Activated T-cell treated with anti-CD3 and anti-CD28 coated beads, Interleukin-2, amount 50 U/mL, for 72 hours (primary cell): ENCODE measurements at places on chromosomes 12 and 14. TPM values are rescaled to one million over a fixed set of nuclear protein-coding genes. Genes with fewer than 3 reads are reported as not detected.
A peak's percentile ranks its signal among the peaks of the same experiment; 100 is the strongest.

DNA sequence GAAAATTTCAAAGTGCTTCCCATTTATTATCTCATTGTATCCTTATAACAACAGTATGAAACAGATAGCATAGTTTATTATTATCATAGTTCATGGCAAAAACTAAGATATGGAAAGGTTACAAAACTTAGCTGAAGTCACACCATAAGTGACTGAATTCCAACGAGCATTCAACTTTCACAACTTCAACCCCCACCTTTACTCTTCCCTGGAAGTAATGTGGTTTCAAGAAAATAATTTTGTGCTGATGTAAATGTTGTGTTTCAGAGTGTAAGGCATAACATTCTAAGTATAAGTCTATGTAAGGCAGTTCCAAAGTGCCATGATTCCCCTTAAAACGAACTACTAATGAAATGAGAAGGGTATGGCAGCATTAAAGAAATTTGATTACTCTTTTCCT lies 454.5 kb downstream of the BCAT1 start:
- H3K27ac ChIP-seq: no peak overlapping the region
- H3K4me3 ChIP-seq: no peak overlapping the region
- H3K27me3 ChIP-seq: no peaks in the 10 kb centered on the region

GRCh38 chr12:115394496-115395220 lies 710.7 kb upstream of the TBX3 start:
- H3K27ac ChIP-seq: no peak overlapping the region
- peaks cover 4% of the 10 kb centered on the region for H3K36me3 ChIP-seq
- no peak overlapping the region for H3K4me3 ChIP-seq
- DNase-seq: no peak
- no peaks in the 10 kb centered on the region for H3K27me3 ChIP-seq

DNA sequence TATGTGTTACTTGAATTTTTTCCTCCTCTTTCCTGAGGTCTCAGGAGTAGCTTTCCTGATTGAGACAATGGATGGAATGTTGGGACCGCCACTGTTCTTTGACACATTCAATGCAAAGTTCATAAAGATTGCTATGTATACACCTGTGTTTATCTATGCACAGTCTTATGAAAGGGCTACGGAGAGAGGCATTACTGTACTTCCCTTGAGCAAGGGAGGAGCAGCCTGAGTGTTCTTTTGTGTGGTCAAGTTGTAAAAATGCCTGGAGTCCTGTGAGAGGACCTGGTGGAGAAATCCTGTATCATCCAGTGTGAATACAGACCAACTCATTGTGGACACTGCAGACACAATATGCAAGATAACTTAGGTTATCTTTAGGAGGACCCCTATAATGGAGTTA lies 1.2 kb downstream of the SRGAP1 start:
- no peak for DNase-seq
- peaks cover 36% of the 10 kb centered on the region for H3K27me3 ChIP-seq
- no peak overlapping the region for H3K27ac ChIP-seq
- H3K4me3 ChIP-seq: no peak overlapping the region
- H3K4me1 ChIP-seq: peaks cover 8% of the 10 kb centered on the region

DNA sequence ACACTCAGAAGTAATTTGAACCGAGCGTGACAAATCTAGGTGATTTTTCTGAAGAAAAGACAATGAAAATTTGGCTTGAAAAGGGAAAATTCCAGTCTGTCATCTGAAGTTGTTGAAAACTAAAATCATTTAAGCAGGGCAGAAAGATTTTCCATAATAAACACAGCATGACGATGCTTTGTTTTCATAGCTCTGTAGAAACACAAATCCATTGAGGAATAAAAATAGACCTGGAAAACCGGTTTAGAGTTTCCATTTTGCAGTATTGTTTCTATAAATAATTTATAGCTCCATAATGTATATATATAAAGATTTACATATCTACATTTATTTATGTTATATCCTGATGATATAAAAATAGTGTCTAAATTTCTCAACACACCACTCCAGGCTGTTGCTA lies 1918.5 kb upstream of the FLRT2 start:
- H3K36me3 ChIP-seq: no peaks in the 10 kb centered on the region
- no peaks in the 10 kb centered on the region for H3K4me1 ChIP-seq
- H3K27me3 ChIP-seq: no peaks in the 10 kb centered on the region
- no peak overlapping the region for H3K27ac ChIP-seq
- no peak for DNase-seq

- no peaks in the 10 kb centered on the region for H3K36me3 ChIP-seq
- DNase-seq: no peak
- H3K27ac ChIP-seq: no peak overlapping the region
These were observed 188.1 kb downstream of the SNAPC1 start for GRCh38 chr14:61950340-61950739.

- H3K4me3 ChIP-seq: no peak overlapping the region
- no peak for DNase-seq
These were observed 308.1 kb upstream of the FLRT2 start for GRCh38 chr14:85221832-85222231.

GRCh38 chr12:83097643-83098342 lies 411.1 kb downstream of the TMTC2 start:
- H3K4me3 ChIP-seq: no peak overlapping the region
- H3K27ac ChIP-seq: no peak overlapping the region
- no peaks in the 10 kb centered on the region for H3K27me3 ChIP-seq
- H3K36me3 ChIP-seq: no peaks in the 10 kb centered on the region

DNA sequence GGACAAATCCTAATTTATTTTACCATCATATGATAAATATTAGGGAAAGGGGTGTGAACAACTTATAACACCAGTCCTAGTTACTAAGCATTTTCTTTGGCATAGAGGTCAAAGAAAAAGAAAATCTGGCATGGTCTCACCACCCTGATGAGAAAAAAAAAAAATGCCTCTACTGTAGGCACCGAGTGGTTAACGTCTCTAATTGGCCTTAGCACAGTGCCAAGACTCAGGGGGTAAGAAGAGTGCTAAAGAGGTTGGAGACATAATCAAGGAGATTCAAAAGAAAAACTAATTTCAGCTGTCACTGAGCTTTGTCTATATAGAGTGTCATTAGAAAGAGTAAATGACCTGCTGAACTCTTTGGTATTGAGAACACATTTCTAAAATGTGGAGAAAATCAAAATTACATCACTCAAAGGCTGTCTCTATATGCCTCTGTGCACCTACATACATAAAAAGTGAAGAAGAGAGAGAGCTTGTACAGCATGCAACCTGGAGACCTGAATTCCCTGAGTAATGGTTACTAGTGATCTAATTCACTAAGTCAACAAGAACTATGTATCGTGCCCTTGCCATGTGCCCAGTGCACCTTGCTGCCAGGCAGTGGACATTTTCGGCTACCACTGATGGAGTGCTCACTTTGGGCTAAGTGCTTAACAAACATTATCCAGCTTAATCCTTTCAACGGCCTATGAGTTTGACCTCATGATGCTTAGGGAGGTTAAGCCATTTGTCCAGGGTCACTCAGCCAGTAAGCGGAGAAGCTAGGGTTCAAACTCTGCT lies 113.8 kb upstream of the G2E3 start:
- H3K27me3 ChIP-seq: peaks cover 15% of the 10 kb centered on the region
- no peak for DNase-seq
- H3K27ac ChIP-seq: no peak overlapping the region
- H3K36me3 ChIP-seq: no peaks in the 10 kb centered on the region
- H3K4me1 ChIP-seq: no peaks in the 10 kb centered on the region

DNA sequence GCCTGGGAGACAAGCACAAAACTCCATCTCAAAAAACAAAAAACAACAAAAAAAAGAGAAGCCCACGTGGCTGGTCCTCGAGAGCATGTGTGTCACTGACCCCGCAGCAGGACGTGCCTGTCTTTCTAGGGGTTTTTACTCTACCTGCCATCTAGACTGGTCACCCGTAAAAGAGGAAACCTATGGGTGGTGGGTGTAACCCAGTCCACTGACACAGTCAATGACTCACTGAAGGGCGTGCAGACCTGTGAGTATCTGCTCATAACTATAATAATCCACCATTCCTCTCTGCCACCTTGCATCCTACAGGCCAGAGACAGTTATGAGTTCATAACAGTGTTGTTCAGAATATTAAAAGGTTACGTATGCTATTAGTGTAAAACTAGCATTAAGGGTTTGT lies 4.6 kb downstream of the GOLGA3 start:
- peaks cover 42% of the 10 kb centered on the region for H3K4me1 ChIP-seq
- H3K36me3 ChIP-seq: peaks cover 8% of the 10 kb centered on the region
- no peaks in the 10 kb centered on the region for H3K27me3 ChIP-seq
- peak overlapping the region; percentile 50 for H3K27ac ChIP-seq
- H3K4me3 ChIP-seq: no peak overlapping the region
- DNase-seq: no peak

- H3K27me3 ChIP-seq: no peaks in the 10 kb centered on the region
- no peak for DNase-seq
- no peaks in the 10 kb centered on the region for H3K4me1 ChIP-seq
- H3K4me3 ChIP-seq: no peak overlapping the region
- H3K36me3 ChIP-seq: no peaks in the 10 kb centered on the region
- H3K27ac ChIP-seq: no peak overlapping the region
These were observed 156.8 kb downstream of the PDE3A start for GRCh38 chr12:20525064-20525610.

GRCh38 chr14:102394717-102395375 lies 32.1 kb downstream of the TECPR2 start:
- peaks cover 16% of the 10 kb centered on the region for H3K4me1 ChIP-seq
- peak overlapping the region; percentile 70 for H3K4me3 ChIP-seq
- DNase-seq: no peak
- peaks cover 8% of the 10 kb centered on the region for H3K36me3 ChIP-seq
- no peaks in the 10 kb centered on the region for H3K27me3 ChIP-seq

GRCh38 chr12:59389968-59390576 lies 205.8 kb upstream of the SLC16A7 start:
- no peak for DNase-seq
- H3K36me3 ChIP-seq: no peaks in the 10 kb centered on the region

GRCh38 chr12:99389751-99390150 lies 257.8 kb upstream of the GARIN6 start:
- DNase-seq: no peak
- H3K27me3 ChIP-seq: no peaks in the 10 kb centered on the region
- H3K4me3 ChIP-seq: no peak overlapping the region
- no peaks in the 10 kb centered on the region for H3K4me1 ChIP-seq

GRCh38 chr14:100070310-100070709 lies 5.1 kb downstream of the EVL start:
- H3K36me3 ChIP-seq: peaks cover 12% of the 10 kb centered on the region
- H3K27ac ChIP-seq: peak overlapping the region; percentile 93
- H3K4me3 ChIP-seq: peak overlapping the region; percentile 90
- no peak for DNase-seq

DNA sequence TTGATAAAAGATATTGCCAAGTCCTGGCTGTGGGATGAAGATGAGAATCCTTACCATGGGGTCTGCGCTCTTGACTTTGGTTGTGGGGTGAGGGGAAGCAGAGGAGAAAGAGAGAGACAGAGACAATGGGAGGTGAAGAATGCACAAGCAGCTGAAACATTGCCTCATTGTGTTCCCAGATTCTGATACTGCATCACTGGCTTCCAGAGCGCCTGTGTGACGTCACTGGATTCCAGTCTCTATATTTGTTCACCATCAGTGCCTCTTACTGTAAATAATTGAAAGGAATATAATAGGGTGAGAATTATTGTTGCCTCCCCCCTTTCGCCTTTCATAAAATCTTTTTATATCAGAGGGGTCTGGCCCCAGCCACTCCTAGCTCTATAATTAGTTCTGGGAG lies 188.9 kb upstream of the NTF3 start:
- no peaks in the 10 kb centered on the region for H3K4me1 ChIP-seq
- no peak for DNase-seq
- no peak overlapping the region for H3K4me3 ChIP-seq
- no peak overlapping the region for H3K27ac ChIP-seq

Gene LBHD2
- not detected for total RNA-seq

Gene ITGB7
- 111 TPM for total RNA-seq

Gene PRPH
- total RNA-seq: not detected

Gene OR6C75
- total RNA-seq: not detected

Gene SLC25A21
- not detected for total RNA-seq

Gene HCAR3
- total RNA-seq: not detected

Gene NRL
- total RNA-seq: 5.2 TPM
